Bronchus fibroblast of lung (primary cell): ENCODE measurements at places on chromosomes 1 and 21. TPM values are rescaled to one million over a fixed set of nuclear protein-coding genes. Genes with fewer than 3 reads are reported as not detected.

RYR2 gene
- not detected in 2 replicates for total RNA-seq

KCNJ9 gene
- not detected in 2 replicates for total RNA-seq

RAB3B gene
- 15.2 and 16.8 TPM in 2 replicates for total RNA-seq

PM20D1 gene
- total RNA-seq = under 0.01 TPM in 1 of 2 replicates, not detected in the other

TESK2 gene
- total RNA-seq = 1.3 and 3.6 TPM in 2 replicates

HCRTR1 gene
- not detected in 2 replicates for total RNA-seq

GCSAML gene
- total RNA-seq = not detected in 2 replicates

ITLN1 gene
- total RNA-seq = not detected in 2 replicates

TDRD5 gene
- total RNA-seq = not detected in 2 replicates

PLA2G2D gene
- not detected in 2 replicates for total RNA-seq

RNF186 gene
- not detected in 2 replicates for total RNA-seq

THEM5 gene
- total RNA-seq = not detected in 2 replicates

LCE1E gene
- not detected in 2 replicates for total RNA-seq

VANGL2 gene
- 0.89 and 1.0 TPM in 2 replicates for total RNA-seq

LIPI gene
- not detected in 2 replicates for total RNA-seq

ARHGAP29 gene
- total RNA-seq = 24.2 and 29.1 TPM in 2 replicates

ARHGAP30 gene
- not detected in 2 replicates for total RNA-seq

HTR6 gene
- not detected in 2 replicates for total RNA-seq

KANK4 gene
- total RNA-seq = not detected in 2 replicates

CFHR2 gene
- not detected in 2 replicates for total RNA-seq

RHCE gene
- total RNA-seq = 0.15 and 0.50 TPM in 2 replicates

UBQLN4 gene
- 17.3 and 17.4 TPM in 2 replicates for total RNA-seq

RNU1-2 gene
- total RNA-seq = under 0.01 TPM in 1 of 2 replicates, not detected in the other

PRDM2 gene
- 6.2 and 7.3 TPM in 2 replicates for total RNA-seq

DIO1 gene
- not detected in 2 replicates for total RNA-seq

FNDC5 gene
- under 0.01 and 0.17 TPM in 2 replicates for total RNA-seq

KLHDC9 gene
- 1.8 and 2.9 TPM in 2 replicates for total RNA-seq

LIN28A gene
- not detected in 2 replicates for total RNA-seq

OR6K2 gene
- not detected in 2 replicates for total RNA-seq

KCNT2 gene
- 1.3 and 1.6 TPM in 2 replicates for total RNA-seq

TNNT2 gene
- total RNA-seq = not detected in 2 replicates

SNX7 gene
- 18.4 and 22.7 TPM in 2 replicates for total RNA-seq

ABCG1 gene
- total RNA-seq = 0.15 and 0.34 TPM in 2 replicates

FLAD1 gene
- total RNA-seq = 35.3 and 41.8 TPM in 2 replicates

HTR1D gene
- not detected in 2 replicates for total RNA-seq

LY9 gene
- not detected in 2 replicates for total RNA-seq

TRIM58 gene
- not detected in 2 replicates for total RNA-seq

CATSPERE gene
- 0.15 and 0.50 TPM in 2 replicates for total RNA-seq

ADCY10 gene
- total RNA-seq = not detected in 2 replicates

CCDC181 gene
- total RNA-seq = 1.6 and 2.9 TPM in 2 replicates

ACTA1 gene
- not detected in 2 replicates for total RNA-seq

FAM78B gene
- 0.15 and 0.17 TPM in 2 replicates for total RNA-seq

CFHR3 gene
- total RNA-seq = not detected in 2 replicates

C1QA gene
- not detected in 2 replicates for total RNA-seq

RGS7 gene
- total RNA-seq = 0.45 and 0.50 TPM in 2 replicates

SLC1A7 gene
- total RNA-seq = not detected in 2 replicates

AKNAD1 gene
- total RNA-seq = 0.34 TPM in 1 of 2 replicates, not detected in the other

HSD11B1 gene
- total RNA-seq = 16.6 and 20.5 TPM in 2 replicates

NUAK2 gene
- 6.1 and 6.7 TPM in 2 replicates for total RNA-seq

BLACAT1 gene
- under 0.01 TPM in 1 of 2 replicates, not detected in the other for total RNA-seq

KRTAP21-2 gene
- total RNA-seq = not detected in 2 replicates

CDA gene
- 4.2 and 6.5 TPM in 2 replicates for total RNA-seq

KIAA1614 gene
- total RNA-seq = 5.7 and 9.2 TPM in 2 replicates

UBE2U gene
- total RNA-seq = not detected in 2 replicates

CD5L gene
- not detected in 2 replicates for total RNA-seq

ACOT11 gene
- 0.34 and 0.59 TPM in 2 replicates for total RNA-seq

MATN1 gene
- total RNA-seq = not detected in 2 replicates
